ENCODE measurements at places on chromosomes 11 and 22.
A peak's percentile ranks its signal among the peaks of the same experiment; 100 is the strongest.

DNA sequence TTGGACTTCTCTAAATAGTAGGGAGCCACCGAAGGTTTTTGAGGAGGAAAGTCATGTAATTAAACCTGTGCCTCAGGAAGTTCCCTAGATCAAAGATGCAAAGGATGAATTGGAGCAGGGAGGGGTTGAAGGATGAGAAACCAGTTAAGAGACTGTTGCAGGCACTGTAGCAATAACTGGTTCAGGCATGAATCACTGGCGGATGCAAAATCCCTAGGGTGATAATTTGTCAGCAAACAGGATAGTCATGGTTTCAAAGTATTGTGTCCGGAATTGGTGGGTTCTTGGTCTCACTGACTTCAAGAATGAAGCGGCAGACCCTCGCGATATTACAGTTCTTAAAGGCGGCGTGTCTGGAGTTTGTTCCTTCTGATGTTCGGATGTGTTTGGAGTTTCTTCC is 19.9 kb downstream of the TRIOBP start:
- no peak for DNase-seq

DNA sequence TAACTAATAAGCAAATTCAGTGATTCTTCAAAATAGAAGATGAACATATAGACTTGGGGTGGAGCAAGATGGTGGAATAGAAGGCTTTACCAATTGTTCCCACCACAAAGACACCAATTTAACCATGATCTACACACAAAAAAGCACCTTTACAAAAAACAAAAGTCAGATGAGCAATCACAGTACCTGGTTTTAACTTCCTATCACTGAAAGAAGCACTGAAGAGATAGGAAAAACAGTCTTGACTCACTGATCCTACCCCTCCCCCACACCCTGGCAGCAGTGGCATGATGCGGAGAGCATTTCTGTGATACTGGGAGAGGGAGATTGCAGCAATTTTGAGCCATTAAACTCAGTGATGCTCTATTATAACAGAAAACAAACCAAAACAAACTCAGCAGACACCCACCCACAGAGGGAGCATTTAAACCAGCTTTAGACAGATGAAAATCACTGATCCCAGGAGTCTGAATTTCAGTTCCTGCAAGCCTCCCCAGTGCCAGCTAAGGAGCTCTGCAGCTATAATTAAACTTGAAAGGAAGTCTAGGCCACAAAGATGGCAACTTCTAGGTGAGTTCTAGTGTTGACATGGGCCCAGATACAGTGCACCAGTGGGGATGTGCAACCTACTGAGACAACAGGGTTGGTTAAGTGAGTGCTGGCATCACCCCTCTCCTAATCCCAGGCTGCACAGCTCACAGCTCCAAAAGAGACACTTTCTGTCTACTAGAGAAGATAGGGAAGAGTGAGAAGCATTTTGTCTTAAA is 161.8 kb upstream of the GRIA4 start:
- DNase-seq, result no peak

GRCh38 chr22:30523646-30524489 is 18.4 kb upstream of the SEC14L4 start:
- no peak for DNase-seq

DNA sequence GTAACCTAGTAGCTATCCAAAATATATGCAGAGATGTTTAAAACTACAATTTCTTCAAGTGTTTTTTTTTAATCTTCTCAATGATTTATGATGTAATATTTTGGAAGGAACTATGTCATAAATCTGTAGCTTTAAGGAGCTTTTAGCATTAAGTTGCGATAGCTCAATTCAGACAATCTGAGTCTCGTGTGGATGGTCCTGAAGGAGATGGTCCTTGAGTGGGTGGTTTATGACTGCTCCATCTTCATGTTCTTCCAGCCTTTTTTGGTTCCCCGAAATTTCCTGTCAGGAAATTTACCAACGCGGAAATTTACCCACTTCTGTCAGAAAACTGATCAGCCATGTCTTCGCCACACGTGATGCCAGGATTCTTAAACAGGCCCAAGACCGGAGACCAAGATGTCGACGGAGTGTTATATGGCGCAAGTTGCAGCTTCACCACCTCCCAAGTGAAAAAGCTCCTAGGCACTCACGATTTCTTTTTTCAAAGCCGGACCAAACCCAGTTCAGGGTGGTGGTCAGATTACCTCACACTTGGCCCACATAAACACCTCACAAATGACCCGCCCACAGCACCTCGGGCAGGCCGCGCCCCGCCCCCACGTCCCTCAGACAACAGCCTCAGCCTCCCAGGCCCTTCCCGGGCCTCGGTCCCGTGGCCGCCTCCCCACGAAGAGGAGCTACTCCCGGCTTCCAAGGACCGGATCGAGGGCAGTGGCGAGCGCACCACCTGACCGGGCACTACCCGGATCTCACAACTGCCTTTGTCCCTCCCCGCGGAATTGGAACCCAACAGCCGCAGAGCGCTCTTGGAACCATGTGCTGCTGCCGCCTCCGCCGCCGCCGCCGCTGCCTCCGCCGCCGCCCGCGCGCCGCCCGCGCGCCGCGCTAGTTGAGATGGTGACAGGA is at the start of gene MORC2:
Gene MORC2, minus strand, starts transcription at position 760 of the 909 bp plus-strand sequence. CDS start 885 bp downstream, outside the sequence.
- DNase-seq, result peak; percentile 69

DNA sequence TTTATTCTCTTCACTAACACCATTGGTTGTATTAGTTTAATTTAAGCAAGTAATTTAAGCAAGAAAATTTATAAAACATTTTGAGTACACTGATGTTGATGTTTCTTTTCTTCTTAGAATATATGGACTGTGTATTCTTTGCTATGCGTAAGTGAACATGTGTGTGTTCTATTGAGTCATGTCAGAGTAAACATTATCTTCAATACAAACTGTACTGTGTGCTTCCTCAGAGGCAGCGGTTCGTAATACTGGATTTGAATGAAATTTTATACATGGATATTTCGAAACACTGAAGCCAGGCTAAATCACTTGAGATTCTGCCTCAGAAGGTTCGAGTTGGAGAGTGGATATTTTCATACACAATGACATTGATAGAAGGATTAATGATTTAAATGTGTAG is 452.6 kb downstream of the LUZP2 start:
- DNase-seq, result no peak

DNA sequence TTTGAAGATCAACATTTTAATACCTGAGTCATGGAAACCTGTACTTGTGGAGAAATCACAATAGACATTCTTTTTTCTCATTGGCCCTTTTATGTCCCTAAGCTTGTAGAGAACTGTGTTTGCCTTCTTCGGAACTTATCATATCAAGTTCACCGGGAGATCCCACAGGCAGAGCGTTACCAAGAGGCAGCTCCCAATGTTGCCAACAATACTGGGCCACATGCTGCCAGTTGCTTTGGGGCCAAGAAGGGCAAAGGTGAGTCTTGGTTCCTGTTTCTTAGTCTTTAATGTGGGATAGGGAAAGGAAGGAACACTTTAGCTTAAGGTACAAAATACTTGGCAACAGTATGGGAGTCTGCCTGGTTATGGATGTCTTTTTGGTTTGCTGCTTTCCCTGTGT is 44.2 kb downstream of the CTNND1 start:
- DNase-seq, result no peak

DNA sequence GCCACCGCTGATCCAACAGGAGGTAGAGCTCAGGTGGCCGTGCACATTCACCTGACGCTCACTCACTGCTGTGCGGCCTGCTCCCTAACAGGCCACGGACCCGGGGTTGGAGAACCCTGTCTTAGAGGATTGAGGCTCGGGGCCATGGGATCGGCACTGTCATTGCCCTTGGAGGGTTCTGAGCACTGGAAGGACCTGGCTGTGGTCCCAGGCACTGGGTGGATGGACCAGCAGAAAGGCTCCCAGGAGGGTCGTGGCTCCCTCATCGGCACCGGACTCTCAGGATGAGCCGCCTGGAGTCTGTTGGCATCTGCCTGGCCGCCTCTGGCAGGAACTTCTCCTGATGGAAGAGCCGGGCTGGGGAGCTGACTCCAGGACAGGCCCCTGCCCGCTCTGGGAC is 6.5 kb downstream of the KCNQ1 start:
- no peak for DNase-seq

DNA sequence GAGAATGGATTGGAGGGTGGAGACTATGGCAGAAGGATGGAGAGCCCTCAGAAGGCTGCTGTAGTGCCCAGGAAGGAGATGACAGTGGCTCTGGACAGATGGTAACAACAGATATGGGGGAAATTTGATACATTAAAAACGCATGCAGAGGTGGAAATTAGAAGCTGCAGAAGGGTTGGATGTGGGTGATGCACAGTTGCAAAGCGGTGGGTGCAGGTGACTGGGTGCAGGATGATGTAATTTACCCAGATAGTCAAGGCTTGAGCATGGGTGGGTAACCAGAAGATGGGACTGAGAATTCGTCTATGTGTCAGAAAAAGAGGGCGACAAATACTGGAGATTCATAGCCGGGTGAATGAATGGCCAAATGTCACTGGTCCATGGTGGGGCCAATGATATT is 570.3 kb downstream of the MN1 start:
- no peak for DNase-seq

DNA sequence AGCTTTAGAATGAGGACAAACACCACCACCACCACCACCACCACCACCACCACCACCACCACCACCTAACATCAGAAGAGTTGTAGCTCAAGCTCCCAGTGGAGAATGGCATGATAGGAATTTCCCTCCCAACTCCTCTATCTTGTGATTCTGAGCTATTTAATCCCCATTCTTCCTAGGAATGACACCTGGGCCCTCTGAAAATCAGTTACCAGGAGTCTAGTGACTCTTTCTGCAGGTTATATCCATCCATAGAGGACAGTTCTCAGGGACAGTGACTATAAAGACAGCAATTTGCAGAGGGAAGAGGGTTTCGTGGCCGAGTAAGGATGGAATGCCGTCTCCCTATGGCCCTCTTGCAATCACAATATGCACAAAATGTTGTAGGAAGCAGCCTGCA is 27.8 kb downstream of the MYH9 start:
- DNase-seq, result no peak

- DNase-seq, result no peak
Measured at GRCh38 chr22:35782504-35782903, 64.8 kb downstream of the APOL5 start.

GRCh38 chr22:49994361-49995040 is 18.1 kb downstream of the IL17REL start:
- no peak for DNase-seq

DNA sequence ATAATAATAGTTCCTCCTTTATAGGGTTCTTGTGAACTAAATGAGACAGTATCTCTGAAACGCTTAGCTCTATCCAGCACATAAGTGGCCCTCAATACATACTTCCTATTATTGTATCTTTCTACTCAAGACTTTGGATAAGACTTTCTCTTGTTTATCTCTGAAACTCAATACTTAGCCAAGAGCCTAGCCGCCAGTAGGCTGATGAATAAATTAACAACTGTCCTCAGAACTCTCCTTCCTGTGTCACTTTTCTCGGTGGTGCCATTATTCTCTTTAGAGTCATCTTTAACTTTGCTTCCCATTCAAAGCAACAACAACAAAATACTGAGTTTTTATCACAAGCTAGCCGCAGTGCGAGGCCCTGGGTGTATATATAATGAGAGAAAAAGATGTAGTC is 86.9 kb downstream of the FAM83F start:
- no peak for DNase-seq

DNA sequence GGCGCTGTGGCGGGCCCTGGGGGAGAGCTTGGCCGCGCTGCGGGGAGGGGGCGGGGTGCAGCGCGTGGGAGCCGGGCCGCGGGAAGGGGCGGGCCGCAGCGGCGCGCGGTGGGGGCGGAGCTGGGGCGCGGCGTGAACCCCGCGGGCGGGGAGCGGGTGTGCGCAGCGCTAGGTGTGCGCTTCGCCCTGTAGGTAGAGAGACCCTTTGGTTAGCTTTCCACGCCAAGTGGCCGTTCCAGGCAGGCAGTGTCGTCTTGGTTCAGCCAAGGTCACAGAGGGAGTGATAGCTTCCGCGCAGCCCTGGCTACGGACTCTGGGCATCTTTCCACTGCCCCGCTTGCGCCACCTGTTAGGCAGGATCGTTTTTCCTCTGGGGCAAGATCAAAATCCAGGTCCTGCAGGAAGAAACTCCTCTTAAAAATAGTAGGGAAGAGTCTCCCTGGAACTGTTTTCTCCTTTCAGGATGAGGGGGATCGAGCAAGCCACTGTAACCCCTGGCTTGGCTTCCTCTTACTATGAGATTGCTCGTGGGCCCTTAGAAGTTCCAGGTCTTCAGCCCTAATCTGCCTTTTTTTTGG is 434 bp downstream of the BANF1 start:
- peak; percentile 53 for DNase-seq

DNA sequence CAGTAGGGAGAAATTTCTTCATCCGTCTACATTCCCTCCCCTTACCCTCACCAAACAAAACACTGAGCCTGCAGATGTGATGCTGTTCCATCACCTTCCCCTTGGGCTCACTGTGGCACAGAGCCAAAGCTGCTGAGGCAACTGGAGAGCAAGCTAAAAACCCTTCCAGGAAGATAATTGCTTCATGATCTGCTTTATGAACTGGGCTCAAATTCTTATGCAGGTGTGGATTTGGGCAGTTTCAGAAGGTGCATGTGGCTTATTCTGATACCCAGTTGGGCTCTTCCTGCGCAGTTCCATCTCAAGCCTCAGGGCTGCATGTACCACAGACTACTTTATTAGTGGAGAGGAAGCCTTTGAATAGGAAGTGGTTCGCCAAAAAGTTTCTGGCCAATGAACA is 58.3 kb downstream of the AAMDC start:
- DNase-seq, result peak; percentile 52

DNA sequence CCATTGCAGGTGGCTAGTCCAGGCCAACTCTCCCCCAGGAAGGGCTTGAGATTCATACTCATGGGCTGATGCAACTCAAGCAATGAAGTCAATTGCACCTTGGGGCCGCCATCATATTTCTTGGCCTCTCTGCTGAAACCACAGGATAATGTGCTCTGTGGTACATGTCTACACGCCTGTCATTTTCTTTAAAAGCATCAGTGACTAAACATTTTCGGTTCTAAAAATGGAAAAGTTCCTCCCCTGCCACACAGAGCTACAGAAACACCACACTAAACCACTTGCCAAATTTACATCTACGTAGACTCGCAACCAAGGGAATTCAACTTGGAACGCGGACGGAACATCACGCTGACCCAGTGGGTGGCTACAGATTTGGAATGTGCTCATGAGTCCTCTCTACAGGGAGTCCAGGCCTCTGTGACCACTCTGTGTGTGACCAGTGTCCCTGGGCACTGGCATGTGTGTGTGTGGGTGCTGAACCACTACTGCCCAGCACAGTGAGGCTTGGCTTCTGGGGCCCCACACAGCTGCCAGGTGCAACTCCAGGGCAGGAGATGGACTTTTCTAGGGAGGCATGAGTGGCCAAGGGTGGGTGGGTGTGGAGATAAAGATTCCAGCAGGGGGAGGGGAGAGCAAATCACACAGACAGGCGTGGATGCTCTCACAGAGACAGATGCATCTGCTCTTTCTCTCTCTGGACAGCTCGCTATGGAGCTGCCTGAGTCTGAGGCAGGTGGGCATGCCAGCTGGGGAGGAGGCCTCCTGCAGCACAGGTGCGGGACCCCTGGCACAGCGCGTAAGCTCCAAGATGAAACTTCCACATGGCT is 261.9 kb downstream of the CTTN start:
- no peak for DNase-seq

GRCh38 chr11:114594703-114595102 is 883 bp downstream of the NXPE4 start:
- DNase-seq, result no peak

- DNase-seq, result no peak
Measured at GRCh38 chr11:79241852-79242241, 199.0 kb downstream of the TENM4 start.

Measured in fibroblast of pulmonary artery (primary cell).